A549 treated with RU486 at 1 μM for 4 hours (cell line): ENCODE measurements at places on chromosomes 3 and 15. TPM values are rescaled to one million over a fixed set of nuclear protein-coding genes. Genes with fewer than 3 reads are reported as not detected.

The ENTPD3 gene
- 0.11 TPM in 1 of 5 replicates, not detected in the others for total RNA-seq

The SLC9A9 gene
- total RNA-seq: 0.38 to 0.42 TPM in 2 of 5 replicates, not detected in the others

The PLSCR4 gene
- total RNA-seq: 3.9 to 7.0 TPM (median 4.6 TPM) in 5 replicates

The SLC22A13 gene
- 0.06 TPM in 1 of 5 replicates, not detected in the others for total RNA-seq

The THOC7 gene
- 49.0 to 77.3 TPM (median 57.5 TPM) in 5 replicates for total RNA-seq

The GPR149 gene
- not detected in 5 replicates for total RNA-seq

The B3GNT5 gene
- total RNA-seq: 13.3 to 23.3 TPM (median 21.8 TPM) in 5 replicates

The SERINC4 gene
- total RNA-seq: 0.09 to 0.21 TPM (median 0.12 TPM) in 5 replicates

The ITIH4 gene
- total RNA-seq: 0.35 to 1.6 TPM (median 0.55 TPM) in 5 replicates

The GHSR gene
- total RNA-seq: not detected in 5 replicates

The IGF2BP2 gene
- total RNA-seq: 8.2 to 10.6 TPM (median 10.0 TPM) in 5 replicates

The SPTSSB gene
- not detected in 5 replicates for total RNA-seq

The POTEB gene
- not detected in 5 replicates for total RNA-seq

The GOLGA6B gene
- 0.09 TPM in 1 of 5 replicates, not detected in the others for total RNA-seq

The VPS8 gene
- 5.2 to 8.5 TPM (median 7.9 TPM) in 5 replicates for total RNA-seq

The PTPRG gene
- total RNA-seq: 2.1 to 2.8 TPM (median 2.5 TPM) in 5 replicates

The STAB1 gene
- total RNA-seq: not detected in 5 replicates

The ADAMTS17 gene
- 0.03 to 0.09 TPM (median 0.07 TPM) in 3 of 5 replicates, not detected in the others for total RNA-seq

The KBTBD13 gene
- not detected in 5 replicates for total RNA-seq

The PCSK6 gene
- total RNA-seq: 8.1 to 11.0 TPM (median 10.5 TPM) in 5 replicates

The SPINK8 gene
- not detected in 5 replicates for total RNA-seq

The CCDC9B gene
- 13.4 to 21.7 TPM (median 17.2 TPM) in 5 replicates for total RNA-seq

The GOLGA6D gene
- 0.07 to 0.12 TPM in 2 of 5 replicates, not detected in the others for total RNA-seq

The PCOLCE2 gene
- total RNA-seq: 29.1 to 38.5 TPM (median 33.5 TPM) in 5 replicates

The NLGN1 gene
- total RNA-seq: not detected in 5 replicates

The LDHAL6B gene
- not detected in 5 replicates for total RNA-seq

The SI gene
- total RNA-seq: not detected in 5 replicates

The GOLGA8Q gene
- total RNA-seq: 0.15 to 0.61 TPM (median 0.25 TPM) in 3 of 5 replicates, not detected in the others

The HIGD2B gene
- total RNA-seq: not detected in 5 replicates

The TAGLN3 gene
- 0.46 TPM in 1 of 5 replicates, not detected in the others for total RNA-seq

The DPH3 gene
- total RNA-seq: 17.9 to 25.3 TPM (median 21.1 TPM) in 5 replicates

The ROPN1 gene
- not detected in 5 replicates for total RNA-seq

The NPAP1 gene
- total RNA-seq: not detected in 5 replicates

The SCG5 gene
- total RNA-seq: 2.0 to 3.1 TPM (median 2.5 TPM) in 5 replicates

The LRTM1 gene
- total RNA-seq: not detected in 5 replicates

The MESP2 gene
- 0.26 to 0.67 TPM (median 0.42 TPM) in 5 replicates for total RNA-seq

The METTL6 gene
- 19.4 to 31.8 TPM (median 27.6 TPM) in 5 replicates for total RNA-seq

The RARRES1 gene
- 9.2 to 13.4 TPM (median 11.7 TPM) in 5 replicates for total RNA-seq

The MESD gene
- 34.2 to 39.5 TPM (median 38.9 TPM) in 5 replicates for total RNA-seq

The LRIG1 gene
- total RNA-seq: 3.9 to 4.9 TPM (median 4.7 TPM) in 5 replicates

The VEPH1 gene
- 0.07 to 0.15 TPM in 2 of 5 replicates, not detected in the others for total RNA-seq

The GAP43 gene
- total RNA-seq: 0.08 TPM in 1 of 5 replicates, not detected in the others

The ATP13A5 gene
- not detected in 5 replicates for total RNA-seq

The ANKRD63 gene
- 0.31 to 0.80 TPM (median 0.44 TPM) in 4 of 5 replicates, not detected in the other for total RNA-seq

The CDHR4 gene
- total RNA-seq: 0.11 to 0.29 TPM (median 0.24 TPM) in 4 of 5 replicates, not detected in the other

The CEP152 gene
- 3.2 to 10.5 TPM (median 4.2 TPM) in 5 replicates for total RNA-seq

The ALCAM gene
- total RNA-seq: 48.8 to 75.1 TPM (median 67.9 TPM) in 5 replicates

The WDR93 gene
- total RNA-seq: 0.15 to 0.17 TPM (median 0.15 TPM) in 3 of 5 replicates, not detected in the others

The COX5A gene
- total RNA-seq: 518 to 689 TPM (median 562 TPM) in 5 replicates

The CHRD gene
- total RNA-seq: 0.11 to 0.37 TPM (median 0.27 TPM) in 5 replicates
